ENCODE measurements at places on chromosomes 7 and 10. TPM values are rescaled to one million over a fixed set of nuclear protein-coding genes. Genes with fewer than 3 reads are reported as not detected.

The LEP gene
- total RNA-seq = 0.30 TPM

DNA sequence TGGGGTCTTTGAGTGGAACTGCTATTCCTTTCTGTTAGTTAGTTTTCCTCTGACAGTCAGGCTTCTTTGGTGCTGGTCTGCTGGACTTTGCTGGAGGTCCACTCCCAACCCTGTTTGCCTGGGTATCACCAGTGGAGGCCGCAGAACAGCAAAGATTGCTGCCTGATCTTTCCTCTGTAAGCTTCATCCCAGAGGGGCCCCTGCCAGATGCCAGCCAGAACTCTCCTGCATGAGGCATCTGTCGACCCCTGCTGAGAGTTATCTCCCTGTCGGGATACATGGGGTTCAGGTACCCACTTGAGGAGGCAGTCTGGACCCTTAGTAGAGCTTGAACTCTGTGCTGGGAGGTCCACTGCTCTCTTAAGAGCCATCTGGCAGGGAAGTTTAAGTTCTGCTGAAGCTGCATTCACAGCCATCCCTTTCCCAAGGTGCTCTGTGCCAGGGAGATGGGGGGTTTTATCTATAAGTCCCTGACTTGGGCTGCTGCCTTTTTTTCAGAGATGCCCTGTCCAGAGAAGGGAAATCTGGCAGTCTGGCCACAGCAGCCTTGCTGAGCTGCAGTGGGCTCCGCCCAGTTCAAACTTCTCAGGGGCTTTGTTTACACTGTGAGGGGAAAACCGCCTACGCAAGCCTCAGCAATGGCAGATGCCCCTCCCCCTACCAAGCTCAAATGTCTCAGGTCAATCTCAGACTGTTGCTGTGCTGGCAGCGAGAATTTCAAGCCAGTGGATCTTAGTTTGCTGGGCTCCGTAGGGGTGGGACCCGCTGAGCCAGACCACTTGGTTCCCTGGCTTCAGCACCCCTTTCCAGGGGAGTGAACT is 89.7 kb upstream of the CDK6 start:
- no peak for DNase-seq

DNA sequence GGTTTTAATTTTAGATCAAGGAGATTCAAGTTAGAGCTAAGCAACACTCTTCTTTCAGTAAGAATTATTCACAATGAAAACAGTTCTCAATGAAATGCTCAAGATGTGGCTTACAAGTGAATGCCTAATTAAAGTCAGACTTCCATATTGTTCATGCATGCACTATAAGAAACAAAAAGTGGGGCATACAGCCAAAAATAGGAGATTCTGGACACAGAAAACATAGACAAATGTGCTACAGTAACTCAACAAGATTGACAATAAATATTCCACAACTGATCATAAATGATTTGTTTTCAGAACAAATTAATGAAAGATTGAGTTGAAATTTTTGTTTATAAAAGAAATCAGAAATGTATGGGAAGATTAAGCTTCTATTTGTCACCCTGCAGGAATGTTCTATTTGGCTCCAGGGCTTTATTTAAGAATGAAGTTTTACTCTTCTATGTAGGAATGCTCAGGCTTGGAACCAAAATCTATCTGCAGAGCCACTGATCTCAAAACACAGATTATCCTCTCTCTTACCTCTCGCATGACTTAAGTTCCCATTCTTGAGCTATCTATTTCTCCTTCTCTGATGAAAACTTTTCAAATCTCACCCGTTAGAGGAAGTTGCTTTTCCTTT is 89.0 kb upstream of the PIP4K2A start:
- no peak for DNase-seq

DNA sequence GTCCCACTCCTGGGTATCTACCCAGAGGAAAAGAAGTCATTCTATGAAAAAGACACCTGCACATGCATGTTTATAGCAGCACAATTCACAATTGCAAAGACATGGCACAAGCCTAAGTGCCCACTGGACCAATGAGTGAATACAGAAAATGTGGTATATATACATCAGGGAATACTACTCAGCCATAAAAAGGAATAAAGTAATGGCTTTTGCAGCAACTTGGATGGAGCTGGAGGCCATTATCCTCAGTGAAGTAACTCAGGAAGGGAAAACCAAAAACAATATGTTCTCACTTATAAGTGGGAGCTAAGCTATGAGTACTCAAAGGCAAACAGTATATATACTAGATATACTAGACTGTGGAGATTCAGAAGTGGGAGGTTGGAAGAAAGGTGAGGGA is 53.7 kb downstream of the VKORC1L1 start:
- DNase-seq = no peak

The ZNF425 gene
- total RNA-seq = 0.78 TPM

The SORBS1 gene
- total RNA-seq = 1,045 TPM

The DMBT1 gene
- 0.08 TPM for total RNA-seq

DNA sequence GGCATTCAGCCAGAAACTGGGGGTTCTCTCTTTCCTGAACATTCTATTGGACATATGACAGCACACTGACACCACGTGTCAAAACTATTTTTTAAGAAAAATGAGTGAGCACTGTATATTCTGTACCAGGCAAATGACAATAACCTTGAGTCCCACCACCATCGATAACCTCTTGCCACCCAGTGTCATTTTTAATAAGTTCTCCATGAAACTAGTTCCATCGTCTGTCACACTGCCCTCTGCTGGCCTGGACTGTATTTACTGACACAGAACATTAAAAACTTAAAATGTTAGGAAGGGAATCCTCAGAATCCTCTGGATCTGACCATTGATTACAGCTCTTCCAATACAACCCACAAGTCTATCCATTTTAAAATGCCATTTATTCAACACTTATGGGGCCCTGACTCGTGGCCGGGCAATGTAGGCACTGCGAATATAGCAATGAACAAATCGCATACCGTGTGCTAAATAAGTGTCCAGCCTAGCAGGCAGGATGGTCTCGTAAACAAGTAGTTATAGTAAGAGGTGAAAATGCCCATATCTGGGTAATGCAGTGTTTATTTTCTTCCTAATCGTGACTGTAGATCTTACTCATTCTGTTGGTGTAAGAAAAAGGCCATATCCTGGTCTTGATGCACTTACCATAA is 35.9 kb upstream of the CACNB2 start:
- no peak for DNase-seq

The DGKB gene
- 0.75 TPM for total RNA-seq

GRCh38 chr7:138961159-138961558 is 20.0 kb downstream of the KIAA1549 start:
- DNase-seq = no peak

DNA sequence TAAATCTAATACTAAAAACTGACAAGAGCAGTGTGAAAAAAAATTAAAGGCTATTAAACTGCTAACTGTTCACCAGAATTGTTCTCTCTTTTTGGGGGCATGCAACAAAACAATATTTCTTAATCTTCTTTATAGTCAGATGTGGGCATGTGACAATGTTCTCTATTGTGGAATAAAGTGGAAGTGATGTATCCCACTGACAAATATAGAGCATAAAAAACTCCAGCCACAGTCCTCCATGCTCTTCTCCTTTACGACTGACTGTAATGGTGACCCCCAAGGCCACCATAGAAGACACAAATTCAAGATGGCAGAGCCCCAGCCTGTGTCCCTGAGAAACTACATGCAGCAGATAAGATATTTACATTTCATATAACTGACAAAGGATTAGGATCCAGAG is 11.6 kb upstream of the CCDC6 start:
- no peak for DNase-seq

The TMEM140 gene
- total RNA-seq = 15.2 TPM

- DNase-seq = no peak
Observed at GRCh38 chr7:7688956-7689355, 29.5 kb downstream of the RPA3 start.

GRCh38 chr10:31549896-31550295 is 230.9 kb downstream of the ZEB1 start:
- DNase-seq = no peak

All from cardiac septum (tissue), 1 donor.